ENCODE measurements at places on chromosomes 16 and 17. TPM values are rescaled to one million over a fixed set of nuclear protein-coding genes. Genes with fewer than 3 reads are reported as not detected.

The ATP2A1 gene
- 0.94 TPM for total RNA-seq

The SALL1 gene
- total RNA-seq: not detected

The SULT1A4 gene
- 6.2 TPM for total RNA-seq

The OTOP3 gene
- not detected for total RNA-seq

The GPR139 gene
- total RNA-seq: not detected

The TBC1D3K gene
- total RNA-seq: not detected

The EVI2A gene
- total RNA-seq: 139 TPM

The SOX15 gene
- 1.0 TPM for total RNA-seq

The GP1BA gene
- not detected for total RNA-seq

The SLC13A2 gene
- total RNA-seq: not detected

The DNAI2 gene
- total RNA-seq: 8.4 TPM

The RAB34 gene
- total RNA-seq: 6.3 TPM

The KIF19 gene
- 1.5 TPM for total RNA-seq

The ABCA9 gene
- total RNA-seq: 0.06 TPM

The HP gene
- not detected for total RNA-seq

The IL17C gene
- 0.44 TPM for total RNA-seq

The PTX4 gene
- not detected for total RNA-seq

The KRT20 gene
- not detected for total RNA-seq

The FOXN1 gene
- not detected for total RNA-seq

The KIF22 gene
- total RNA-seq: 89.4 TPM

The WFDC1 gene
- not detected for total RNA-seq

The PEX12 gene
- total RNA-seq: 8.5 TPM

The TBX2 gene
- total RNA-seq: not detected

The CCDC182 gene
- not detected for total RNA-seq

The PNMT gene
- 0.55 TPM for total RNA-seq

The NDRG4 gene
- total RNA-seq: 1.3 TPM

The HOXB1 gene
- total RNA-seq: not detected

The CCL11 gene
- total RNA-seq: not detected

The MMD gene
- total RNA-seq: 9.2 TPM

The GAS7 gene
- 4.6 TPM for total RNA-seq

The GNAO1 gene
- total RNA-seq: 10.5 TPM

The SLC6A2 gene
- total RNA-seq: not detected

The CMC2 gene
- total RNA-seq: 39.7 TPM

The RPL13 gene
- total RNA-seq: 5,043 TPM

The PRSS33 gene
- not detected for total RNA-seq

The STAT5A gene
- total RNA-seq: 133 TPM

The STUB1 gene
- total RNA-seq: 97.2 TPM

The ANKRD40CL gene
- not detected for total RNA-seq

The TBC1D3C gene
- not detected for total RNA-seq

The FN3K gene
- total RNA-seq: 8.1 TPM

The HBZ gene
- total RNA-seq: not detected

The UTS2R gene
- not detected for total RNA-seq

The MT4 gene
- total RNA-seq: not detected

The ASB16 gene
- not detected for total RNA-seq

Measured in CD4-positive, alpha-beta memory T cell (primary cell).